ENCODE measurements at places on chromosomes 7 and 10.

GRCh38 chr10:131198401-131198800 is 113.1 kb downstream of the TCERG1L start:
- DNase-seq = no peak

GRCh38 chr7:87046456-87046855 is 13.0 kb downstream of the ELAPOR2 start:
- DNase-seq = no peak

DNA sequence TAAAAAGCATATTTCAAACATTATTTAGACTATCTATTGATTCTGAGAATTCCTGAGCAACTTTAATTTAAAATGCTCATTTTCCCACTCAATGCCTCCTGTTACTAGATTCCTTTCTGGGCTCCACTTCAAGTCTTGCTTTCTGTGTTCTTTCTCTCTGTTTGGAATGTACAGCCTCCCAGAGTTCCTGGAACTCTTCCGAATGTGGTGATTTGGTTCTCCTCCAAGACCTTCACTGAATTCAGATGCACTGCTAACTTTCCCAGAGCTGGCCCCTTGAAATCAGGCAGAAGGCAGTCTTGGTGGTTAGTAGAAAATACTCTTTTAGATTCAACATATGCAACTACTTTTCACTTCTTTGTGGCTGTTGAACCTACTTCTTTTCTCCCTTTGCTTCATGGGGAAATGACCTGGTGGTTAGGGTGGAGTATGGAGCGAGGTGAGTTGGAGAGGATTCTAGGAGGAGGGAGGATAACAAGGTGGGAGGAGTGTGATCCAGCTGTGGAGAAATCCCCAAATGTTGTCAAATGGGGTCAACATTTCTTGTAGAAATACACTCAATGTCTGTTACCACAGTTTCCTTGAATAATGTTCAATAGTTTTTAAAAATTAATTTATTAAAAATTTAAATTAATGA is 27.9 kb upstream of the CCDC7 start:
- peak; percentile 64 for DNase-seq

DNA sequence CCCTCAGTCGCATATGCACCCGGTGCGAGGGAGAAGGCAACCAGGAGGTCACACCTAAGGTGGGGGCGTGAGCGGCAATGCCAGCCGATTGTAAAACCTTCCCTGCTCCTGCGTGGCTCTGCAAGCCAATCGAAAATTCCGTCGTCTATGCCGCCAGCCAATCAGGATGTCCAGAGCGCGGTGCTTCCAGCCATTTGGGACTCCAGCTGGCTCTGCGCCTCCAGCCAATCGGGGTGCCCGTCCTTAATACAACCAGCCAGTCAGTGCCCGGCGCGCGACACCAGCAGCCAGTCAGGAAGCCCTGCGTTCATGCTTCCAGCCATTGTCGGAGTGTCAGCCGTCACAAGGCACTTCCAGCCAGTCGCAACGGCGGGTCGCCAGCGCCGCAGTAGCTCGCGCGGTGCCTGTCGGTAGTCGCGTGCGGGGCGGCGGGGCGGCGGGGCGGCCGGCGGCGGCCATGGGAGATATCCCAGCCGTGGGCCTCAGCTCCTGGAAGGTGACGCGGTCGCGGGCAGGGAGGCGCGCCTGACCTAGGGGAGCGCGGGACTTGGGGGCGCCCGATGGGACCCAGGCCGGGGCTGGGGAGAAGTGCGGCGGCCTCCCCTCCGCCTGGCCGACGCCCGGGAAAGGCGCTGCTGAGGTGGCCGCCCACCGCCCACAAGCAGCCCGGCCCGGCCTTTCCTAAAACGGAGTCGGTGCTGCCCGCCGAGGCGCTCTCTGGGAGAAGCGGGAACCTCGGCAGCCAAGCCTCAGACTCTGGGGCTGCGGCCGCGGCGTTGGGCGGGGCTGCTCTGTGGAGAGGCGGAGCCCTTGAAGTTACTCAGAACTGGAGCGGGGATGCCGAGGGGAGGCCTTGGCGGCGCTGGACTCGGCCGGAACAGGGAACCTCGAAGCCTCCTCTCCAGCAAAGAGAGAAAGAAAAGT is at the start of gene AKR1E2:
AKR1E2 (plus strand) TSS at position 340 of the 924 bp plus-strand sequence; CDS start at position 458, 118 bp downstream.
- peak; percentile 86 for DNase-seq

DNA sequence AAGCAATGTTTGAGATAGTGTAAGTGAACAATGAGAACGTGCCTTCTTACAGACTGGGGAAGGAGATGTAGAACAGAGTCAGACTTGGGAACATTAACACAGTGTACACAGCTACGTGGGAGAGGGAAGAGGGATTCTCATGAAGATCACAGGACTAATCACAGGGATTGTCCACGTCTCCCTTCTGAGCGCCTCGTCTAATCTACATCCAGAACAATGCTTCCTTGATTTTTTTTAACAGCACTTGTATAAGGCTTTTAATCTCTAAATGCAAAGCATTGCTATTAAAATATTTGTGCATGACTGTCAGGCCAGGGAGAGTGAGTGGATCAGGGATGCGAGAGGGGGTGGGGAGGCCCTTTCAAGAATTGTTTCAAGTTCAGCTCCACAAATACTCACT is 62.7 kb downstream of the MET start:
- DNase-seq = no peak

- DNase-seq = no peak
These were observed 17.1 kb downstream of the IKZF1 start for GRCh38 chr7:50321487-50322067.

GRCh38 chr7:73921623-73922528 is 60.9 kb downstream of the TMEM270 start:
- no peak for DNase-seq

DNA sequence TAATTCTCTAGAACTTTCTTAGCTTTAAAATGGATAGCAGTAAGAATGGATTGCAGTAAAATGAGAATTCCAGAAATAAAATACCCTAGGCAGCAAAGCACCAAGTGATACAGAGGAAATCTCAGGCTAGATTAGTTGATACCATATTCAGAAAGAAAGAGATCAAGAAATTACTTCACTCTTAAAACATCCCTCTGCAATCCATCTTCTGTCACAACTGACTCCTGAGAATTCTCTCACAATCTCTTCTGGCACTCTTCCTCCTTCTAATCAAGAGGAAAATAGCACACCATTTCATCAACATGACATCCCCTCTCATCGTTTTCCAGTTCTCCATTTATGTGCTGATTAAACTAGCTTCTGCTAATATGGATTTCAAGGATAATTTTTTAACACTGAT is 42.2 kb upstream of the LAMB1 start:
- DNase-seq = no peak

- DNase-seq = no peak
These were observed 92.6 kb downstream of the TFEC start for GRCh38 chr7:115937960-115938359.

DNA sequence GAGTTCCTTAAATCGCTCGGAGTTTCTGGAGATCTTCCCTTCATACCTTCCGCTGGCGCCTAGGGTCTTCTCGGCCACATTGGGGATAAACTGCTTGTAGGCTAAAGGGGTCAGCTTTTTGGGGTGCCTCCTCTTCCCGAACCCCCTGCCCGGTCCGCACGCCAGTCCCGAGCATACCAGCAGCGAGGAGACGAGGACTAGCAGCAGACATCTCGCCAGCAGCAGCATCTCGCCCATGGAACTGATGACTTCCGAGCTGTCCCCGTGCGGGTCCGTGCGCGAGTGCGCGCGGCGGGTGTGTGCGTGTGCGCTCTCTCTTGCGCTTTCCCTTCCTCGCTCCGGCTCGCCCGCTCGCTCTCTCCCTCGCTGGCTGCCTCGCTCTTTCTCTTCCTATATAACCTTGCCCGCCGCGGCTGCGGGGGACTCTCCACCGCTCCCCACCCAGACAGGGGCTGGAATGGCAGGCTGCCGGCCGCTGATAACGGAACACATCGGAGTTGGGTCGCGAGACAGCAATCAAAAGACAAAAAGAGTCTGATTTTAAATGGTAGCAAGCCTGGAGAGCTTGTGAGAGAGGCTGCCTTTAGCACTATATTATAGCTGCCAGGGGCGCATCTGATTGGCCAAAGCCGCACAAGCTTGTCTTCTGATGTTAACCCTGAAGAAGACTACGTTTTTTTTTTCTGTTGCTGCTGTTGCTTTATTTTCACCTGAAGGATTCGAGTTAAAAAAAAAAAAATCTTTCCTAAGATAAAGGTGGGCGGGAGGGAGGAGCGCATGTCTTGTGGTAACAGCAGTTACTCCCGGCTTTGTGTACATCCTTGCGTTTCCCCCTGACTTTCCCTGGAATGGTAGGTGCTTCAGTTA is at the start of gene SHH:
SHH (minus strand) TSS at position 569 of the 867 bp plus-strand sequence; CDS start at position 228, 341 bp downstream.
- DNase-seq = no peak

- DNase-seq = no peak
These were observed 213.6 kb upstream of the CELF2 start for GRCh38 chr10:10804061-10804460.

DNA sequence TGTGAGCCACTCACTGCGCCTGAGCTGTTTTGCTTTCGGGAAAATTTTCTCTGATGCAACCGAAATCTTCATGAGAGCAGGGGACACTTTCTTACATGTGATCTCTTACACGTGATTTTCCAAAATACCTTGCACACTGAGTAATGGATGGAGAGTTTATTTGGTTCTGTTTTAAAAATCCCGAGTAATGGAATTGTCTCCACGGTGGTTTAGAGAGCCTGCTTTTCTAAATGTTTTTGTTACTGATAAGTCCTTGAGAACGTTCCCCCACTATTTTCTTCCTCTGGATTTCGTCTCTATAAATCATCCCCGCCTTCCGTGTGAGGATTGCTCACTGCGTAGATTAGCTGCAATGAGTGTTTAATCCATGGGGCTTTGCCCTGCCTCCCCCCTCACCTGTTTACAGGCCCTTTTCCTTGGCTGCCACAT is 25.7 kb downstream of the CAMK1D start:
- no peak for DNase-seq

DNA sequence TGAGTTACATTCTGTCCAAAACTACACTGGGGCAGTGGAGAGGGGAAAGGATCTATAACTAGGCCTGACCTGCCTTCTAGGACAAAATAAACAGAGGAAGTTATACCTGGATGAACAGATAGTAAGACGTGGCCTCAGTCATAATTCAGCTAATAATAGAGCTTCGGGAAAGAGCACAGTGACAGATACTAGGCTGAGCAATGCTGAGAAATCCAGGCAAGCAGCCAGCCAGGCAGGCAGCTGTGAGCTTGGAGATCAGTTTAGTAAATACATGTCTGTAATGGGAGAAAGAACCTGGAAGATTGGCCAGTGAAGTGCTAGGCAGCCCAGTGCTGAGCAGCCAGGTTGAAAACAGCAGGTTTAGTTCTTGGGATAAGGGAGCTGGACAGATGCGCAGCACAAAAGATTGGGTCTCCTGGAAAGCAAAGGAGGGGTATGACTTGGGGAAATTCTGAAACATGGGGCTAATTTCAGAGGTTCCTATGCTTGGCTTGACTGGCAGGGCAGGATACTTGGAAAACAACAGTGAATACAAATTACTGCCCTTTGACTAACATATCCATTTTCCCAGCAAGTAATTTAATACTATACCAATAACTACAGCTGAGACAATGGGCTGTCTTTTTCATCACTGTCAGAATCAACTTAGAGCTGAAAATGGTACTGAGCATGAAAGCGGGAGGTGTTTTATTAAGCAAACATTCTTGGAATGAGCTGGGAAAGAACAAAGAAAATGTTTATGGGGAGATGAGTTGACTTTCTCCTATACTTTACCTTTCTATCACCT is 140.8 kb downstream of the DGKB start:
- peak; percentile 64 for DNase-seq

DNA sequence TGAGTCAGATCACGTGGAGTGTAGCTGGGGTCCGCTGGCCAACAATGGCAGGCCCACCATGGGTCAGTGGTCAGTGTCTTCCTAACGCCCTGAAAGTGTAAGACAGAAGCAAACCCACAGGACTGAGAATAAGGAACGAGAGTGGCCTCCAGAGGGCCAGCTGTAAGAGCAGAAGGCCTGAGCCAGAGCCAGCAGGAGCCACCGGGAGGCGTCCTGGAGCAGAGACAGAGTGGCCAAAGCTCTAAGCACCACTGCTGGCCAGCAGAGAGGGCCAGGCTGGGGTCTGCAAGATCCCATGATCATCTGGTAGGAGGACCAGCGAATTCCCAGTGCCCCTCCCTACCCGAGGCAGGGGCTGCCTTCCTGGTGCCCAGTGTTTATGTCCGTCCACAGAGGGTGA is 9.2 kb downstream of the CCDC201 start:
- DNase-seq = no peak

- DNase-seq = no peak
These were observed 44.8 kb upstream of the DMBT1 start for GRCh38 chr10:122515588-122516231.

DNA sequence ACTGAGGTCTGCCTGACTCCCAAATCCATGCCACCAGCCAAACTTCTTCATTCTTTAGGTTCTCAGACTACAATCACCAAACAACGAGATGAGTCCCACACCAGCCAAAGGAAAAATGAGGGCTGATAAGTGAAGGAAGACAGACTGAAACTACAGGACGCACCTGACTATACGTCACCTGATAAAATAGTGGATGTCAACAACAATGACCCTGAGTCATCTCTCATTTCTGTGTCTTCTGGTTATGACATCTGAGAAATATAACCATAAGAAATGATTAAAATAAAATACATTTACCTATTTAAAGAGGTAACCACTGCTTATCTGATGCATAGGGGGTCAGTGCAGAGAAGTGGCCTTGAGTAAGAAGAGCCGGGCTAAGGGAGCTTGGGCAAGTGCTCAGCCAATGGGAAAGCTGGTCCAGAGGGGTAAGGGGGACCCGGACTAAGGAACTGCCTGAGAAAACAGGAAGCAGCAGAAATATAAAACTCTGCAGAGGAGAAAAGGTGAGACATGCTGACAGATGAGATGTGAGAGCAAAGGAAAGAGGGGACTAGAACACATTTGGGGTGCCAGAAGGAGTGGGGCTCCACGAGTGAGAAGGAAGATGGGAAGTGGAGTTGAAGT is 51.8 kb downstream of the HIPK2 start:
- DNase-seq = no peak

GRCh38 chr10:60942788-60943315 is 1.1 kb downstream of the RHOBTB1 start:
- DNase-seq = no peak

DNA sequence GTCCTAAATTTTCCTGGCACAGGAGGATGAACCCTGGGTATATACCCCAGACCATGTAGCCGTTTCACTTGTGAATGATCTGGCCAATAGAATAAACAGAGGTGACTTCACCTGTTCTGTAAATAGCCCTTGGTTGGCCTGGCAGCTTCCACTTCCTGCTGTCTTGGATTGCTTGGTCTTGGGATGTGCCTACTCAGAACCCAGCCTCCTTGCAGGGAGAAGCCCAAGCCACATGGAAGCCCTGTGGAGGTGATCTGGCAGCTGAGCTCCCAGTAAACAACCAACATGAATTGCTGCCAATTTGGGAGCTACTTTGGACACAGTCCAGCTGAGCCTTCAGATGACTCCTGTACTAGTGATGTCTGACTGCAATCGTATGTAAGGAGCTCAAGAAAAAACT is 4.8 kb upstream of the RAPGEF5 start:
- no peak for DNase-seq

- DNase-seq = no peak
These were observed 18.0 kb downstream of the VSIR start for GRCh38 chr10:71755179-71755879.

DNA sequence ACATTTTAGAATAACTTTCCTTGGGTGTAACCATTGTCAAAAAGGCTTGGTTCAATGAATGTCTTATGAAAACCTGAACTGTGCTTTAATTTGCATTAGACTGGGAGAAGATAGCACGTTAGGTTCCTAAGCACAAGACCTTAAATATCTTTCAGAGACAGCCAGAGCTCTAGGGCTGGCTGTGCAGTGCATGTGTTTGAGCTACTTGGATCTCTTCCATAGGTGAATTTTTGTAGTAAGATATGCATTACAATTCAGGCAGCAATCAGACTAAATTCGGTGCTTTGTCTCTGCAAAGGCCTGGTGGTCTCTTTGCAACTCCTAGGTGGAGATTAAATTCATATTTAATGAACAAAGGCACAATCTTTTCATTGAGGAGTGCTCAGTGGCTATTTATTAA is 192.0 kb downstream of the ZNF438 start:
- no peak for DNase-seq

- DNase-seq = no peak
These were observed 66.0 kb downstream of the OSBPL3 start for GRCh38 chr7:24913801-24914464.
